Suprapubic skin (tissue), 4 donors: ENCODE measurements at places on chromosomes 4 and X. TPM values are rescaled to one million over a fixed set of nuclear protein-coding genes. Genes with fewer than 3 reads are reported as not detected.

Gene HSD17B13
- total RNA-seq, result 0.49 TPM

Gene SMR3B
- not detected for total RNA-seq

Gene AKAP14
- not detected for total RNA-seq

Gene SERTM2
- total RNA-seq, result not detected

Gene CTAG1B
- not detected for total RNA-seq

Gene ARFIP1
- total RNA-seq, result 24.3 TPM

Gene HS3ST1
- total RNA-seq, result 0.26 TPM

Gene GAB1
- 39.5 TPM for total RNA-seq

Gene SERPINA7
- total RNA-seq, result not detected

Gene GPC4
- total RNA-seq, result 4.1 TPM

Gene HS6ST2
- 0.21 TPM for total RNA-seq

Gene GASK1B
- 5.5 TPM for total RNA-seq

Gene SRPX
- 27.9 TPM for total RNA-seq

Gene PARM1
- total RNA-seq, result 27.4 TPM

Gene REST
- total RNA-seq, result 27.7 TPM

DNA sequence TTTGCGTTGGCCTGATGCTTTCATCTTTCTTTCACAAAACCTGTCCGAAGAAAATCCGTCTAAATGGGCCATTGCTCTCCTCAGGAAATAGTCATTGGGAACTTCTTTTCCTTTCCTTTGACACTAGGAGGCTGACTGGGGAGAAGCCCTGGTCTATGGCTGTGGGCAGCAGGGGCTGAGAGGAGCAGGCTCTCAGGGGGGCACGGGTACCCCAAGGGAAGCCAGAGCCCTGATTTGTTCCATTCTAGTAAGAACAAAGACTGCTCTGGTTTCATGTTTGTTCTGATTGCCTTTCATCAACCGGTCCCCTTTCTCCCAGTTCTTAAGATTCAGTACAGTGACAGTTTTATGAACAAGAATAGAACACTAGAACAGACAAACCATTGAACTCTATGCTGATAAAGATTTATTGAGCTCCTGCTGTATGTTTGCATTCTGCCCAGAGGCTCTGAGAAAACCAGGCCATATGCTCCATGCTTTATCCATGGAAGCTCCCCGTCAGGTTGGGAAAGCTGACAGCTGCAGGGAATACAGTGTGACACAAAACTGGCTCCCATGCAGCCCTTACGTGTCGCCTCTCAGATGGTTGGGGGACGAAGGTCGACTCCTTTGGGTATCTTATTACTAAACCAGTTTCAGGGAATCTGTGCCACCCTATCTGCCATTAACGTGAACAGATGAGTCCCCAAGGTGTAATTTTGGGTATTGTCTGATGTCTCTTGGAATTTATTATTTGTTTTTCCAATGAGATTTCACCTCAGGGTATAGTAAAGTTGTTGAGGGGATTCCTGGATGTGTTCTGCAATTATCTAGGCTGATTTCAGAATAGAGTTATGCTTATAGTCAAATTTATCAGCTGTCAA, 72.4 kb upstream of the MSANTD1 start:
- DNase-seq, result no peak

- no peak for DNase-seq
These were observed 45.7 kb downstream of the SYTL5 start for GRCh38 chrX:38052096-38052495.

DNA sequence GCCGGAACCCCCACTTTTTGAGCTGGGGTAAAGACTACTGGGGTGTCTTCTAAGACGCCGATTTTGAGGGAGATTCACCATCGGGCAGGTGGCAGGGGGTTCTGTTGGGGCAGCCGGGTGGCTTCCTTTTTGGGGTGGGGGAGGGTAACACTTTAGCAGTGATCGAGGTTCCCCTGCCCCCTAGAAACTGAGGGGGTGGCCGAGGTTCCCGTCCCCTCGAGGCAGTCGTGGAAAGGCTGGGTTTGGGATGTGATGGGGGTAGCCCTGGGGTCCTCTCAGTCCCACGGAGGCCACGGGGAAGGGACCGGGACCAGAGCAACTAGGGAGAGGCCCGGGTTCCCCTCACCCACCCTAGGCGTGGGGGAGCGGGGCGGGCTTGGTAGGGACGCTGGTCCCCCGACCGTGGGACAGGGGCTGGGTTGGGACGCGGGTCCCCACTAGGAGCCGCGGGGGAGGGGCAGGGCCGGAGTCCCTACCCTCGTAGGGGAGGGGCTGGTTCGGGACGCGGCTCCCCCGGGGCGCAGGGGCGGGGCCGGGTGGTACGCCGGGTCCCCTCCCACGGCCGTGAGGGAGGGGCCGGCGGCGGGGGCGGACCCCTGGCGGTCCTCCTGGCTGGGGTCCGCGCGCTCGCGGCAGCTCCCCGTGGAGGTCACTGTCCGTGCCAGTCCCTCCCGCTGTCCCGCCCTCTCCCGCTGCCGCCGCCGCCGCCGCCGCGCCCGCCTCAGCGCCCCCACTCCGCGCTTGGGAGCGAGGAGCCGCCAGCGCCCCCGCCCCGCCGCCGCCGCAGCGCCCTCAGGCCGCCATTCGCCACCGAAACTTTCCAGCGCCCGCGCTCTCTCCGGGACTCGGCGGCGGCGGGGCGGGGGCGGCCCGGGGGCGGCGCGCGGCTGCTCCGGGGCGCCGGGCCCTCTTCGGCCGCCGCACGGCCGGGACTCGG, at the start of gene TBL1X:
TBL1X (plus strand) TSS at position 624 of the 937 bp plus-strand sequence. CDS start 188,529 bp downstream, outside the sequence.
- DNase-seq, result peak; percentile 75

GRCh38 chr4:24033626-24034025, 143.8 kb upstream of the PPARGC1A start:
- no peak for DNase-seq

- no peak for DNase-seq
These were observed 401.0 kb downstream of the IL1RAPL1 start for GRCh38 chrX:28988246-28988645.

GRCh38 chr4:90234916-90235547, 107.8 kb downstream of the CCSER1 start:
- no peak for DNase-seq

- DNase-seq, result no peak
These were observed 40.3 kb downstream of the EFNB1 start for GRCh38 chrX:68868902-68869800.

DNA sequence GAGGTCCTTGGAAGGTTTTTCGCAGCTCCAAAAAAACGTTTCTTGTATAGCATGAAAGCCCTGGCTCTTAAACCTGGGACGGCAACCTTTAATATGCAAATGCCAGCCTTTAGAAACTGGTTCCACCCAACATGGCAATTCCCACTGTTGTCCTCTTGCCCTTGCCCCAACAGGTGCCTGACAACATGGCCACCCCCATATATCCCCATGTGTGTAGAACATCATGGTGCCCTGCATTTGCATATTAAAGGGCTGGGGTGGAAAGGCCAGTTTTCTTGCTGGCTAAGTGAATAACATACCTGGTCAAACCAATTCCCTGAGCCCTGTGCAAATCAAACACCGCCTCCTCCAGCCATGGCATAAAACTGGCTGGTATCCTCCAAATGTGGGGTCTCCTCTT, 26.0 kb upstream of the GLRA3 start:
- DNase-seq, result no peak

GRCh38 chr4:138174981-138175794, 67.0 kb downstream of the SLC7A11 start:
- no peak for DNase-seq

GRCh38 chr4:82501154-82501442, 60.7 kb downstream of the TMEM150C start:
- DNase-seq, result no peak

DNA sequence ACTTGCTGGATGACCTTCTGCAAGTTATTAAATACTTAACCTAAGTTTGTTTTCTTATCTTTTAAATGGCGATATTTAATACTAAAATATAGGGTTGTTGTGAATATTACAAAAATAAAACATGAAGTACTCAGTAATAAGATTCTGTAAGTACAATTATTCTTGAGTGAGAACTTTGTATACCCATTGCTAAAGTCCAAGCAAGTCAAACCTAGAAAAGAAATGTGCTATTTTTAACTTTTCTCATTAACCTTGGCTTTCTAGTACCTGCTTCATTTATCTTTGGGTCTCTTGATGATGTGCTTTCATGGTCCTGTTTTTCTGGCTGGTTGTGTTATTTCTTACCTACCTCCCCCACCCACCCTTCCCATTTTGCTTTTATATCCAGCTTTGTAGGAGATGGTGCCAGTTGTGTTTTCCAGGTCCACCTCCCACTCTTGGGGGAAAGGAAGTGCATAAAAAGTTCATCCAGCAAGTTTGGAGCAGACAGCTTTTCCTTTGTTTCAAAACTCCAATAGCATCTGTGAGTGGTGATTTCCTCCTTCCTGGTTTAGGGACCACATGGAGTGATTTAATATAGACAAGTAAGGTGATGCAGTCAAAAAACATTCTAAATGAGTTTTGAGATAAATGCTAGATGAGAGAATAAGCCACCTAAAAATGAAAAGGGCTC, 7.5 kb upstream of the CXCL8 start:
- no peak for DNase-seq

- DNase-seq, result peak; percentile 36
These were observed 66.5 kb upstream of the ADRA2C start for GRCh38 chr4:3699678-3700077.

GRCh38 chr4:165810726-165811125, 62.3 kb upstream of the TLL1 start:
- DNase-seq, result no peak

DNA sequence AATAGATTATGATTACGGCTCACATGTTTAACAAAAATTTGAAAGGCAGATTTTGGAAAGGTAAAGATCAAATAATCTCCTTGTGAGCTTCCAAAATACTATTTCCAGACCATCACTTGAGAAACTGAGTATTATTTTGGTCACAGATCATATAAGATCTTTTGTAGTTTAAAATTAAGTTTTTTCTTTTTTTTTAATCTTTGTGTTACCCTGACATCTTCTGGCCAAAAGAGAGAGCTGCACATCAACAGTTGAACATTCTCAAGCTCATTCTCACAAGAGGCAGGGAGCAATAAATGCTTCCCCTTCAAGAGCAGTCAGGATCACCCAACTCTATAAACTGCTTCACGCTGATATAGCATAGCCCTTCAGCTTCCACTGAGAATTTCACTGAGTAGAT, 15.9 kb downstream of the TMEM192 start:
- DNase-seq, result no peak

GRCh38 chrX:121579016-121579760, 531.8 kb downstream of the GLUD2 start:
- no peak for DNase-seq

- DNase-seq, result no peak
These were observed 292.7 kb upstream of the TENM3 start for GRCh38 chr4:181950372-181951127.

- no peak for DNase-seq
These were observed 107.0 kb downstream of the NFKB1 start for GRCh38 chr4:102608190-102608589.

- DNase-seq, result no peak
These were observed 2.9 kb downstream of the TMEM129 start for GRCh38 chr4:1718095-1718850.

- no peak for DNase-seq
These were observed 20.8 kb downstream of the DCTD start for GRCh38 chr4:182896421-182896820.

DNA sequence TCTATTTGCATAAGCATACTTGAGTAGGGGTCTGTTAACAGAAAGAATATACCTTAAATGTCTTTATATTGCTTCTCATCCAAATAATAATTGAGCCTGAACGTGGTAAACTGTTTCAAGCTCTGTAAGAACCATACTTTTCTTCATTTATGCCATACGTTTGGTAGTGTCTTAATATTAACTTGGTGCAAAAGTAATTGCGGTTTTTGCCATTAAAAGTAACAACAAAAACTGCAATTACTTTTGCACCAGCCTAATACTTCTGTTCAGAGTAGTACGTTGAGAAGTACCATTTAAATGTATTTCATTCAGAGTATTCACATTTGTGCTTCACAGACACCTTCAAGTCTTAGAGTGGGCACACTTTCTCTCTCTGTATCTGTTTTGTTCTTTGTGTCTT, 60.5 kb downstream of the DDIT4L start:
- DNase-seq, result no peak

GRCh38 chr4:145490361-145490760, 8.7 kb downstream of the SMAD1 start:
- no peak for DNase-seq

DNA sequence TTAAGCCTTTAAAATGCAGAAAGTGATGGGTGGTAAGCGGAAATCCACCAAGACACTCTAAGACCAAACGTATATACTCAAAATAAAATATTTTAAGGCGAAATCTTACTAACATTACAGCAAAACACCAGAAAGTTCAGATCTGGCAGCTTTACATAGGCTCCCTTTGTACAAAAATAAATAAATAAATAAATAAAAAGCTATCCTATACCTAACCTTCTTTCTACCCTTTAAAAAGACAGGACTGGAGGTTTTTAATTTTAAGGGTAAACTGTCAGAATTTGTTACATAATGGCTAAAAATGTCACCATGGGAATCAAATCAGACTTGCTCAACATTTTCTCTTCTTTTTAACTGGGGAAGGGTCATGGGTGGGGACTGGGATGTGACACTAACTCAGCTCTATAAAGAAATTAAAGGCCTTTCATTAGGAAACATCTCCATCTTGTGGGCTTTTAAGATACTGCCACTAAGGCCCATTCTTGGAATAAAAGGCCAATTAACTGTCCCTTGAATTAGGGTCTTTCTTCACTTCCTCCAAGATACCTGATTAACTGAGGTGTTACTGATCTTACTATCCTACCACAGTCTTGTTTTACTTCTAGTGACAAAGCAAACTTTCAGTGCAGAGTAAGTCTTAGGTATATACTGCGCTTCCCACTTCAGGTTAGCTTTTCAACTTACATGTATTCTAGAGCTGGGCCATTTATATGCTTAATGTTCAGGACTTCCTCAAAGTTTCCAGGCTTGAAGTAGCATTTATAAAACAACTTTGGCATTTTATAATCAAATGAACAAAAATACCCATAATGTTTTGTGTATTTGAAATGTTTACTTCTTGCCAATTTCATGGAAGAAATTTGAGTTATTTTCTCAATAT, 13.3 kb downstream of the HNRNPD start:
- no peak for DNase-seq

DNA sequence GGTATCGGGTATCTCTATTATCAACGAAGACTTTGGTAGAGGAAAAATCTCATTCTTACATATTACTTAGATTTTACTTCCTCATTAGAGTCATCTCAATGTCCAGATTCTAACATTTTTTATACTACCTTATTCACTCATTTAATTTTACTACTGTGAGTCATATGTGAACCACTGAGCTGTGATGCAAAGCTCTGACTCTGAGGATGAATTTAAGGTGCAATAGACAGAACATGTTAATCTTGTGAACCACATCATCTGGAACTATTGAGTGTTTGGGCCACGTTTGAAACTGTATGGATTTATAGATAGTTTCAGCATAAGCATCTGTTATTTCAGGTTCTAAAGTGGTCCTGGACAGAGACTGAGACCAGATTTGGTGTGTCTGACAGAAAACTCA, 78.4 kb downstream of the PWWP3B start:
- DNase-seq, result no peak

DNA sequence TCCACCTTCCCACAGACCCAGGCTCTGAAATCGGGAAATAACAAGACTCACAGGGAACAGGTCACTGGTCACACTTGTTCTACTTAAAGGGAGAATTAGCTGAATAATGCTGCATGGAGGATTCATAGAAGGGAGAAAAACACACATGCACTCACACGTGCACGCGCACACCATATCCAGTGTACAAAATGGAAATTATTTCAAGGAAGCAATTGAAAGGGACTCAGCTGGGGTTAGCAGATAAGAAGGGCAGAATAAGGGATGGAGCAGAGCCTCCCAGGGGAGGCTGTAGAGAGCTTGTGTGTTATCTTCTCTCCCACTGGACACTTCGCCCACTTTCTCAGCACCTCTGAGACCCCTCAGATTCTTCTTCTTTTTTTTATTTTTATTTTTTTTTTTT, 10.3 kb downstream of the GABRQ start:
- DNase-seq, result no peak

GRCh38 chr4:83180431-83180968, 66.0 kb upstream of the PLAC8 start:
- no peak for DNase-seq
